B cell (primary cell): ENCODE measurements at places on chromosomes 11 and 22. TPM values are rescaled to one million over a fixed set of nuclear protein-coding genes. Genes with fewer than 3 reads are reported as not detected.

GRCh38 chr11:20078846-20079245 lies 81.4 kb downstream of the DBX1 start:
- no peak for DNase-seq

GRCh38 chr11:35102267-35102666 lies 36.7 kb upstream of the CD44 start:
- no peak for DNase-seq

- DNase-seq: no peak
Measured at GRCh38 chr11:61794579-61794978, 1.9 kb downstream of the FEN1 start.

- DNase-seq: no peak
Measured at GRCh38 chr11:65590240-65590738, 5.3 kb downstream of the KCNK7 start.

GRCh38 chr11:81342966-81343365 lies 1390.7 kb downstream of the FAM181B start:
- no peak for DNase-seq

Gene PAX6
- total RNA-seq: not detected in 2 replicates

DNA sequence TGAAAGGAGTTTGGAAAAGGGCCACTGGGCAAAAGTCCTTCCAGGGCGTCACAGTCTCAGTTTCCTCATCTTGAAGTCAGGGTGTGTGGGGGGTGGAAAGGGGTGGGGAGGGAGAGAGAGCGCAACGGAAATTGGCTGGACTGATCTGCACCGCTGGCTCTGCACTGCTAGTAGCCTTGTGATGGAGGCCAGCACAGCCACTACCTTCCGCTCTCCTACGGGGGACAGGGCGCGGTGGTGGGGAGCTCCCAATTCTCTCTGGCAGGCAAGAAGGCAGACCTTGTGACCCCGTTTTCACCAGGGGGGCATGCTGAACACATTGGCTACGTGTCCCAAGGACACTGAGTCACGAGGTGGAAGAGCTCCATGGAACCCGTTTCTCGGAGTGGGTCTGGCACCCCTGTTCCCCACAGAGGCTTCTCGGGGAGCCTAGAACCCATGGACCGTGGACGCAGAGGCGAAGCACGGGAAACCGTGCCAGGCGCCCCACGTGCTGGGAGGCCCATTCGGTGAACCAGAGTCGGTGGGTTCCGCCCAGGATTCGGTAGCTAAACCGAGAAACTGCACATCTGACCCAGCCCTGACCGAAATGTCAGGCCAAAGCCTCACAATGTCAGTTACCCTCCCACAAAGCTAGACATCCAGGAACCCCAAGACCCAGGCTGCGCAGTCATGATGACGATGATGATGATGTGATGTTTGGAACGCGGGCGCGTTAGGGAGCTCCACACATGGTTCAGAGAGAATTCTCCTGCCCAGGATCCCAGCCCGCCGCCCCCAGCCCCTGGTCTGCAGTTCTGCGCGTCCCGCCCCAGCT lies 28.3 kb upstream of the WNT11 start:
- no peak for DNase-seq
